ENCODE measurements at places on chromosomes 5 and 9. TPM values are rescaled to one million over a fixed set of nuclear protein-coding genes. Genes with fewer than 3 reads are reported as not detected.

Gene DBH
- not detected for total RNA-seq

Gene LMNB1
- total RNA-seq = 49.8 TPM

Gene SLC45A2
- not detected for total RNA-seq

Gene C9orf78
- total RNA-seq = 46.6 TPM

Gene FCN1
- total RNA-seq = 0.53 TPM

Gene SV2C
- 25.3 TPM for total RNA-seq

DNA sequence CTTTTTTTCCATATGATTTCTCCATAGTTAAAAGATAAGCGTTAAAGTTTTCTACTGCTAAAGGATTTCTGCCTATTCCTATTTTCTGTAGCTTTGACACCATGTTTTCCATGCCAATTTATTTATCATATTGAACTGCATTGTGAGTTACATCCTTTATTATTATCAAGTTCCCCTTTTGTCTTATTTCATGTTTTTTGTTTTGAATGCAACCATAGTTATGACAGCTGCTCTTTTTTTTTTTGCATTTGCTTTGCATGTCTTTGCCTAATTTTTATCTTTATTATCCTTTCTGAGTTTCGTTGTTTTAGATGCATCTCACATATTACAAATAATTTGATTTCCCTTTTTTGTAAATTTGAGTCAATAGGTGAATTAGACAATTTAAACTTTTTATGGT, 161.5 kb downstream of the DEPDC1B start:
- no peak for ATAC-seq

GRCh38 chr9:2725126-2725525, 7.8 kb downstream of the KCNV2 start:
- ATAC-seq = no peak

- peak; percentile 65 for ATAC-seq
Measured at GRCh38 chr5:74903165-74903787, 37.1 kb upstream of the FAM169A start.

DNA sequence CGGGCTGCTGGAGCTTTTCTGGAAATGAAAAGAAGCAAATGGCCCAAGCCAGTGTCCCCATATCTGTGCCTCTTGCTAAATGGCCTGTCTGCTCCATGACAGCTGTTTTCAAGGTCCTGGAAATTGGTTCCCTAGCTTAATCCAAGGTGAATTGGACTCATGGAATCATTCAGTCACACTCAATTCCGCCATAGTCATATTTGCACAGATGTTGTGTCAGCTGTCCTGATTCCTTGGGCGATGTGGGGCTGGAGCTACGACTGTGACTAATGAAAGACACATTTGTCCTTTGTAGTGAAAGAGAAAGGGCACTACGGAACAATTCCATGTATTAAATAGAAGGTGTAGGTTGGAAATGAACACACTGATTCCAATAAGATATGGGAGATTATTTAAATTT, 102.9 kb upstream of the MEGF10 start:
- ATAC-seq = no peak

DNA sequence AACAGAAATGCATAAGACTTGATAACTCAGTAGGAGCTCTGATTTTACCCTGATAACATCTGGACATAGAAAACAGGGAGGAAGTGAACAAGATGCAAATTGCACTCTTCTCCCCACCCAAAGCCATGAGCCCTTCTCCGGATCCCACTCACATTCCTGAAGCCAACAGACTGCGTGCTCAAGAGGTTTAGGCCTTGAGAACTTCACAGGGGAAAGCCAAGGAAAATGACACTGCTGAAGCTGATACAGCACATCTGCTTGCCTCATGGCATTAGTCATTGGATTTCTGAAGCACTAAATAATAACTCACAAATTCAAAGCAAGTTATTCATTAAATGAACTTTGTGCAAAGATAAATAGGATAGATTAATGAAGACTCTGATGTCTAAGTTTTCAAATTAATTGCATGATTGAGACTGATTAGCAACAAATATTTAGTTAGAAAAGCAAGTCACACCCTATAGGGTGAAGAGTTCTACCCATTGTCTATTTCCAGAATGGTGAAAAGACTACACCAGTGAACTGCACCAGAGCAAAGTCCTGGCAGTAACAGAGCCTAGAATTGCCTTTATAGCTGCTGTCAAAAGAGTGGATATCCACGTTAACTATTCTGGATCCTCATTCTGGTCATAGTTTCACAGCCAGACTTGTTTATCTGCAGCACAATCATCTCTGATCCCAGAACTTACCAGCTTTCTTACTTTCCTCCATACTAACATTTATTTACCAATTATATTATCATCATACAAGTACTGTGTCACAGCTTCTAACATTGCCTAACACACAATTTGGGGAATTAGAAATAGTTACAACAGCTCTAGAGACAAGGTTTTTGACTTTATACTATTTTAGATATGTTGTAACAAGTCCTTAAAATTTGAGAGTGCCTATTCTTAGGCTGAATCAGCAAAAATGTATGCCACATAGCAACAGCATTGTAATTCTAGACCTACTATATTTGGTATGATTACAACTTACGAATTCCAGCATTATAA, 432.1 kb upstream of the RGMB start:
- ATAC-seq = no peak

DNA sequence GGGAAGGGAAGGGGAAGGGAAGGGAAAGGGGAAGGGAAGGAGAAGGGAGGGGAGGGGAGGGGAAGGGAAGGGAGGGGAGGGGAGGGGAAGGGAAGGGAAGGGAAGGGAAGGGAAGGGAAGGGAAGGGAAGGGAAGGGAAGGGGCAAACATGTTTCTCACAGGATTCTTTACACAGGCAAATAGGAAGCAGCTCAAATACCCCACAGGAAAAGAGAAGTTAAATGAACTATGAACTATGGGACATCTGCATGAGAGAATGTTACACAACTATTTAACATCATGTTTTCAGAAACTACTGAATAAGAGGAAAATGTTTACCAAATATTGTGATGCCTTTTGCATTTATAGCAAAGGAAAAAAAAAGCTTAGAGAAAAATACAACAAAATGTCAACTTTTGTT, 125.4 kb upstream of the SLC30A5 start:
- no peak for ATAC-seq

GRCh38 chr5:50415912-50416311, 25.2 kb downstream of the EMB start:
- no peak for ATAC-seq

GRCh38 chr5:133035224-133035623, 8.9 kb upstream of the ZCCHC10 start:
- no peak for ATAC-seq

GRCh38 chr9:5485378-5486085, 24.8 kb upstream of the PDCD1LG2 start:
- no peak for ATAC-seq

DNA sequence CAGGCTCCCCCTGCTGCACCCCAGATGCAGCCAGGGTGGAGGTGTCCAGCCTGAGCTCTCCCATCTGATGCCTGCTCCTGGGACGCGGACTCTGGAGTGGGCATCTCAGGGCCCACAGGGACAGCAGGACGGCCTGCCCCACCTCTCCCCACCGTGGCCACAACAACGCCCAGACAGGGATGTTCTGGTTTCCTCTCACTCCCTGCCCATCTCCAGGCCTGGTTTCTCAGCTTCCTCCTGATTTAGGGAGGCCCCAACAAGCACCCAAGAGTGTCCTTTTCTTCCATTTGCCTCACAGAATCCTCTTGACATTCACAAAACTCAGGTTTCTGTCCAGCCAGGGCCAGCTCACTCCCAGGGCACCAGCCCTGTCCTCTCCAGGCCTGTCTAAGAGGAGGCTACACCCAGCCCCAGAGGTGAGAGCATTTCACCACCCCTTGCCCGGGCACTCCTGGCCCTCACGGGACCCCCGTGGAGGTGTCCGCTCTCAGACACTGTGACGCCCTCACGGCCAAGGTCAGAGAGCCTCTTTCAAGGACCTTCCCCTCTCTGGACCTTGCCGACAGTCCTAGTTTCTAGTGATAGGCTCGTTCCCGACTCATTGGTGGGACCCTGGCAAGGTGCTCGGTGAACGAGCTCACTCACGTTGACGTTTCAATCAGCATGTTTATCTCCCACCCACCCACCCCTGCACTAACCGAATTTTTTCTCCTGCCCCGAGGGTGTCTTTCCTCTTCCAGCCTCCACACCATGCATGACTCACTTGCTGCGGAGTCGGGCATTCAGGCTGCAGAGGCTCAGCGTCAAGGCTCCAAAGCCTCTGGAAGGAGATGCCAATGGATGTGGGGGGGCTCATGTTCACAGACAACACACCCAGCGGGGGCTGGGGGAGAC, 62.0 kb upstream of the UNC5A start:
- ATAC-seq = no peak

GRCh38 chr5:29462241-29462640, 1731.2 kb upstream of the CDH6 start:
- no peak for ATAC-seq

DNA sequence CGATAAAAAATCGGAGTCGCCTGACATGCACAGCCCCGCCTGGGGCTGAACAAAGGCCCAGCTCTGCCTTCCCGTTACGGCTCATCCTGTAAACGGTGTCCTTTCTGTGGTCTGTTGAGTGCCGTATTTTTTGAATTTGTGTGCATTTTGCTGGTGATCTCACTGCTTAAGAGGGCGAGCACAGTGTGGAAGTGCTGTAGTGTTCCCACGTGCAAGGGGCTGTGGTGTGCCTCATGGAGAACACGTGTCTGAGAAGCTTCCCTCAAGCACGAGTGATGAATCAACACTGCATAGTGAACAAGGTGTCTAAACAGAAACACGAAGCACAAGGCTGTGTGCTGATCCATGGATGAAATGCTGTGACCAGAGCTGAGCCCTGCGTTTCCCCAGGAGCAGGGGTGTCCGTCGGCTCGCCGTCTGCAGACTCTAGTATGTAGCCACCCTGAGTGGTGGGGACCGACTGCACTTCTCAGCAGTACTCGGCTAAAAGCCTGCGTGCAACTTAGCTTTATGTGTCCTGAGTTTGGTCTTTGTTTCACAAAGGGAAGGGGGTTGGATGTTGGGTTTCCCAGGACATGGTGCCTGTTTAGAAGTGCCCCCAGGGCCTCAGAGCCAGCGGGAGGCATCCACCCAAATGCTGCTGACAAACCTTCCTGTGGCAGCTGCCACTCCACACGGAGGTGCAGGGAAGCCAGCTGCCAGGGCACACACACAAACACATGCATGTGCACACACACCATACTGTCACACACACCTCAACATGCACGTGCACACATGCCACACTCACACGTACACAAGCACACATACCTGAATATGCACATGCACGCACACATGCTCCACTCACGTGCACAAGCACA, 77.2 kb upstream of the IRX4 start:
- ATAC-seq = no peak

DNA sequence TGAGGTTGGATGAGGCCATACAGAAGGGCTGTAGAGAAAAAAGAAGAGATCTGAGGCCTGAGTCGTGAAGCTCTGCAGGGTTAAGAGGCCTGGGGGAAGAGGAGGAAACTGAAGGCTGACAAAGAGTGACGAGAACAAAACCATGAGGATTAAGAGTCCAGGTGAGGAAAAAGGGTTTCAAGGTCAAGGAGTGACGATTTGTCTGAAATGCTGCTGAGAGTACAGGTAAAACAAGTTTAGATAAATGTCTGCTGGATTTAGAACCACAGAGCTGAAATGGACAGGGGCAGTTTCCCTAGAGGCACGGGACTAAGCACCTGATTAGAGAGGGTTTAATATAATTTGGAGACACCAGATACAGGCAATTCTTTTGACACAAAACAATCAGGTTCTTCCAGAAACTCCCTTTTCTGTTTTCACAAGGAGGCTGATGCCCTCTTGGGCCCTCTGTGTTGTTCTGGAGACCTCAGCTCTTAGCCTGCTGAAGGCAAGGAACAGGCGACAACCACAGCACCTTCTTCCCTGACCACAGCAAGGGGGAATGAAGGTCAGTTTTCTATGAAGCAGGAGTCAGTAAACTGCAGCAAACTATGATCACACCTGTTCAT, 14.6 kb upstream of the GCNT1 start:
- no peak for ATAC-seq

GRCh38 chr9:131744171-131744719, 4.4 kb upstream of the RAPGEF1 start:
- no peak for ATAC-seq

DNA sequence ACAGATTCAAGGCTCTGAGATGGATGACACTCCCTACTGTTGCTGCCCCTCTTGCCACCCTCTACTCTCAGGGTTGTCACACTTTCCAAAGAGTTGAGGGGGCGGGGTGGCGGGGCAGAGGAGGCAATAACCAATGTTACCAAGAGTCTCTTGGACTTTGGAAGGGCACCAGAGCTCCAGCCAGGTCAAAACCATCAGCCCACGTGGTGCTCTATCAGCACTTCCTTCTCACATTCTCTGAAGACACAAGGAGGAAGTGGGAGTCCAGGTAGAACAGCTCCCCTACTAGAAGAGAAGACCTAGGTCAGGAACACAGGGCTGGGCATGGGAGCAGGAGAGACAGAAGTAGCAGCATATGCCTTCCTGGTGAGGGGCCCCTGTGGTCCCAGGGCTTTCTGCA, 33.0 kb upstream of the PIK3R1 start:
- ATAC-seq = no peak

DNA sequence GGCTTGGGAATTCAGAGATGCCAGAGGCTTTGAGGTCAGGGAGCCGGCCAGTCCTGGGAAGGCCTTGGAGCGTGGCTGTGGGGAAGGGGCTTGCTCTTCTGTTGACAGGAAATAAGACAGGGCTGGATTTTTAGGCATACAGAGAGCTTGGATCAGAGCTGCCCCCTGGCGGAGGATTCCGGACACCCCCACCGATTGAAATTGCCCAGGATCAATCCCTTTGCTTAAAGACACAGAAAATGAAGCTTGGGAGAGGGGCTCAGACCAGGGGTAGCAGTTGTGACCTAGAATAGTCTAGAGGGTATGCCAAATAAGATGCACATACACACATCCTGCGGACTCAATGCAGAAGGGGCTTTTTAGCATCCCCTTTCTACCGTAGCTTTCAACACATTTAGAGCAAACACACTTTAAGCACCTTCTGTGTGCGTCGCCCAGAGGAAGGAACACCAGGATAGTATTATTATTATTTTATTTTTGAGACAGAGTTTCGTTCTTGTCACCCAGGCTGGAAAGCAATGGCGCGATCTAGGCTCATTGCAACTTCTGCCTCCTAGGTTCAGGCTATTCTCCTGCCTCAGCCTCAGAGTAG, 1.7 kb upstream of the NTMT1 start:
- no peak for ATAC-seq

- ATAC-seq = peak; percentile 100
Measured at GRCh38 chr5:59587489-59588337, 305.8 kb downstream of the PDE4D start.

- ATAC-seq = no peak
Measured at GRCh38 chr5:132525299-132525724, 18.0 kb downstream of the IL5 start.

GRCh38 chr5:112880219-112880964, 19.3 kb downstream of the SRP19 start:
- ATAC-seq = no peak

GRCh38 chr9:2377117-2377516, 244.5 kb upstream of the VLDLR start:
- ATAC-seq = peak; percentile 39

DNA sequence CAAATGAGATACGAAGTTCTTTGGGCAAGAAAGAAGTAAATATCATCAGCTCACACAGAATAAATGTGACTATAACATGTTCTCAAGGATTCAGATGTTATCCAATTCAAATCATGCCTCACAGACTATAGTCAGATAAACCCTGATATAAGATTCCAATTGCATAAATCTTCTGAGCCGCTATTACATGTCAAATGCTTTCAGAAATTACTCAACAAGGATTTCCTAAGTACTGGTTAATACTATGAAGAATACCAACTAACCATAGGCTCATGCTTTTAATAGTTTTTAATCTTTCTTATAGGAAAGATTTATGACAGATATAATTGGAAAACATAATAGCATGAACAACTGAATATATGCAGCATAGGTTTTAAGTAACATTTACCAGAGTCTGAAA, 73.6 kb downstream of the BAAT start:
- no peak for ATAC-seq

GRCh38 chr9:127570533-127571111, 41.5 kb upstream of the STXBP1 start:
- ATAC-seq = no peak
